ENCODE measurements at places on chromosomes 5 and 9.

DNA sequence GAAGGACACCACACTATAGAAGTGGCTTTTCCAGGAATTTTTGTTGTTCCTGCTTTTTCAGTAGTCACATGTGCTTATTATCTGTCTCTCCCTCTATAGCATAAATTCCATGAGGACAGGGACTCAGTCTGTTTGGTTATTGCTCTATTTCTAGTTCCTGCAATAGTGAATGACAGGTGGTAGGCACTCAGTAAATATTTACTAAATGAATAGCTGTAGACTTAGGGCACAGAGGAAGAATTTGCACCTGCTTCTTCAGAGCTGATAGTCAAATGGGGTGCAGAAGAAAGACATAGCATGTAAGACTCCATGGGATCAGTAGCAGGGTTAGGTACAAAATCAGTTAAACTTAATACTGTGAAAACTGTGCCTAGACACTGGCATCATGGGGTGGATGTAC lies 580.2 kb downstream of the CCDC171 start:
- no peak for ATAC-seq

DNA sequence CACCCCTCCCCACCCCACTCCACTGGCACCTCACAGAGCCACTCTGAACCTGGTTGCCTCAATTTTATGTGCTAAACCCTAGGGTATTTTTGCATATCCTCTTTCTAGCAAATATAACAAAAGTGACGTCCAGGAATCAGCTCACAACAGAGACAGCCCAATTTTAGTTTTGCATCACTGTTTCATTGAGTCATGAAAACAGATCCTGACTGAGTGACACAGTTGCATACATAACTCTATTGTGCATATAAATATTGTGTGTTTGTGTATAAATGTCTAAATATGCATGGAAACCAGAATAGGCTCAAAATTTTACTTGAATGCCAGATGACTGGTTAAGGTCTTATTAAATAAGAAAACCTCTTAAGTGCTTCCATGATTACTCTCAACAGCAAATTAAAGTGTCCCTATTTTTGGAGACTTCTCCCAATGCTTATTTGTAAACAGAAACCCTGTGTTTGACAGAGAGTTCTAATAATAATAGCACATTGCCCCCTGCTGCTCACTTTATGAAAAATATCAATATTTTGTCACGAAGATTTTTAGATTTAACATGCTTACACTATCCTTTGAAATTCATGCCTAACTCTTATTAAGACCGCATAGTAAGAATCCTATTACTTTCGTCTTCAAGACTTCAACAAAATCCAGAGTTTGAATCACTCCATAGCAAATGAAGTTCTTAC lies 75.5 kb upstream of the PRRC1 start:
- ATAC-seq: no peak

DNA sequence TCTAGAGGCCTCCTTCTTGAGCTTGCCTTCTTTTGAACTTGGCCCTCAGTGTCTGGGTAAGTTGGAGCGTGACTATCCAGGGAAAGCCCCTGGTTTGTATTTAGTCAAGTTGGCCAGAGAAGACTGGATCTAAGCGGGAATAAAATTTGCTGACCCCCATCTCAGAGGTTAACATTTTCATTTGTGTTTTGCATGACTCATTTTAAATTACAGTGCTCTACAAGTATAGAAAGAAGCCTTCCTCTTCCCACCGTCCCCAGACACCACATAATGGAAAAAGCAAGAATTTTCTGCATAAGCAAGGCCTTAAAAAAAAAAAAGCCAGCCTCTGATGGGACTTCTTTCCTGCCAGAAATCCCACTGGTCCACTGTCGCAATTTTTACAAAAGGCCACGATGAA lies 27.2 kb downstream of the PIK3R1 start:
- ATAC-seq: no peak

GRCh38 chr9:113985968-113986585 lies 92.0 kb downstream of the AMBP start:
- ATAC-seq: no peak

- no peak for ATAC-seq
These were observed 156.6 kb upstream of the SPRY4 start for GRCh38 chr5:142481410-142481809.

- no peak for ATAC-seq
These were observed 259.4 kb downstream of the GADD45G start for GRCh38 chr9:89864257-89864656.

DNA sequence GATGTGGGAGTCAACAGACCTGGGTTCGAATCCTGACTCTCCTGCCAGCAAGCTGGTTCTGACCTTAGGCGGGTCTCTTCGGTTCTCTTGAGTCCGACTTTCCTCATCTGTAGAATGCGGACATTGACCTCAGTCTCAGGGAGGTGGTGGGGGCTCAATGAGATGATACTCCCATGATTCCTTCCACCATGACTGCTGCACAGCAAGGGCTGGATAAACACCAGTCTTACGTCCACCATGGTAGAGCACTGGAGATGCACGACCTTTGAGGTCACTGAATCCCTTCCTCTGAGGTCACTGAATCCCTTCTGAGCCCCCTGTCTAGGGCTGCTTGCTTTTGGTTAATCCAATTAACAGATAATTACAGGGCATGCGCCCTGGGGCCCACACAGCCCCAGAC lies 12.5 kb upstream of the SMIM23 start:
- no peak for ATAC-seq

DNA sequence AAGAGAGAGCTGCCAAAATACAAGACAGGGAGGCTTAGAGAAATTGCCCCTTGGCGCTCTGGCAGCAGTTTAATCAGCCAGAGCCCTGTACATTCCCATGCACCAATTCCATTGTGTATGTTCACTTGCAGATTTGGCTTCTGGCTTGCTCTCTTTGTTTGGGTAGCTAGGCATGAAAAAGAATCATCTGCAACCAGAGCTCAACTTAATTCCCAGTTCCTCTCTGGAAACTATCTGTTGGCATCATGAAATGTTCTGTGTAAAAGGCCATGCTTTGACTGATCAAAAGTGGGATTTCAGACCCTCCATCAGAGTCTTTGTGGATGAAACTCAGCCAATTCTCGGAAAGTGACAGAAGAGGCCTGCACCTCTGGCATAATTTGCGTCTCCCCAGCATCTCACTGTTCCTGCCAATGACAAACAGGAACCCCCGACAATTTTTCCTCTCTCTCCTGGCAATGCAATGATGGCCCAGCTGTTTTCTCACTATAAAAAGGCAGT lies 53.8 kb upstream of the RAD23B start:
- no peak for ATAC-seq

DNA sequence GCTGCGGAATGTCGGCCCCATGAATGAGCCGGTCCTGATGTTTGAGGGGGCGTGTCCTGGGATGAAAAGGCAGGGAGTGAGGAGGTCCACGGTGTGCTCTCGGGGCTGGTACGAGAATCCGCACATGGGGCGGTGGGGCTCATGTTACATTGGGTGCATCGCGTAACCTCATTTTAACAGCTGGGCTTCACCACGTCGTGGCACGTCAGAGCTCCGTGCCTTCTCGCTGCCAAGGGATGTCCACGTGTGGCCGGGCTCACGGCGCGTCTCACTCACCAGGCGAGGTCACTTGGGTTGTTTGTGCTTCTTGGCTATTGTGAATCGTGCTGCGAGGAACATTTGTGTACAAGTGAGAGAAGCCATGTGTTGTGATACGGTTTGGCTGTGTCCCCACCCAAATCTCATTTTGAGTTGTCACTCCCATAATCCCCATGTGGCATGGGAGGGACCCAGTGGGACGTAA lies 29.1 kb upstream of the IRX4 start:
- ATAC-seq: no peak

GRCh38 chr9:78292716-78293497 lies 4.0 kb upstream of the PSAT1 start:
- no peak for ATAC-seq

- ATAC-seq: no peak
These were observed 73.7 kb downstream of the PCDH1 start for GRCh38 chr5:141804475-141804874.

- no peak for ATAC-seq
These were observed 29.8 kb downstream of the CORO2A start for GRCh38 chr9:98162613-98163012.

DNA sequence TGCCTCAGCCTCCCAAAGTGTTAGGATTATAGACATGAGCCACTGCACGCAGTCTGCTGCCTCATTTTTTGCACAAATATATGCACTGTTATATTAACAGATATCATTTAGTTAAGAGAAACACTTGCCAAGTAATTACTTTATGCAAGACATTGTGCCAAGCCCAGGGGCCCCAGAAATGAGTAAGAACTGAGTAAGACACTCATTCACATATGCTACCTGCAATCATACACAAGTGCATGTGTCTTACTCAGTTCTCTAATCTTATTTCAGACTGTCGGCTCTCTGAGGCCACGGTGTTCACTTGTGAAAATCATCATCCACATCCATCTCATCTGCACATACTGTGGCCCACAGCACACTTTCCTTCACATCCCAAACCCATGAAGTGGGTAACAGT lies 16.0 kb downstream of the TRAF1 start:
- ATAC-seq: no peak

- ATAC-seq: no peak
These were observed 74.4 kb downstream of the ASTN2 start for GRCh38 chr9:117340422-117340821.

DNA sequence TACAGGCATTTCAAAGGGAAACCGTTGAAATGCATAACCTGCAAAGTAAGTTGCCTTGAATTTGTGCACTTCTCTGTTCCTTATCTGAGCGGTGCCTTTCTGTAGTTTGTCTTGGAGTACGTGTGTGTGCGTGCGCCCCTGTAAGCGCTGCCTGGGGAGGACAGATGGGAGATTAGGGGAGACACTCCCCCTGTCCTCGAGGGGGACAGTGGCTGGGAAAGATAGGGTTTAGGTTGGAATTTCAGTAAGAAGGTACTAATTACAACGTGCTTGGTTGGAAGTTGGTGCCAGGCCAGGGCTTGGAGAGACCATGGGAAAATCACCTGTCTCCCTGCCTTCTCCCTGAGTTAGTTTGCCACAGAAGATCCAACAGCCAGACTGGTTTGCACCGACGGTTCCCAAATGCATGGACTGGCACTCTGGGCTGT lies 73.2 kb downstream of the PIK3R1 start:
- no peak for ATAC-seq

DNA sequence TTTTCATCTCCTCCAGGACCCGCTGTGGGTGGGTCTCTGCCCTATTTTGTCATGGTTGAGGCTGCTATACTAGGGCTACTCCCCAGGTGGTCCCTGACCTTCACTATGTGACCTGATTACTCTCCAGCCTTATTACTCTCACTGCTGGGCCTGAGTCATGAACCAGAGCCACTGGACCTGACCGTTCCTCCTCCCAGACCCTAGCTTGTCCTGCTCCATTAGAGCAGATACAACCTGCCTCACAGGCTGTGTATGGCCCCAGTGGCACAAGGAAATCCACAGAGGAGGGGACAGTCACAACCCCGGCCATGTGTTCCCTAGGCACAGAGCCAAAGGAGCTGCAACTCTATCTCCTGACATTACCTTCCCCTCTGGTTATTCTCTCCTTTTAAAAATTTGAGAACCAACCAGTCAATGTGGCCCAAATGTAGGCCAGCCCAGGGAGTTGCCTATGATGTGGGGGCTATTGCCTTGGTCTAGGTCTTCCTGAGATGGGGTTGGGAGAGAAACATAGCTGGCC lies 96.0 kb upstream of the FSTL4 start:
- no peak for ATAC-seq

GRCh38 chr9:98057138-98057799 lies 737 bp downstream of the NANS start:
- ATAC-seq: no peak

GRCh38 chr5:108747774-108748400 lies at the start of gene FER:
TSS of gene FER (plus strand) at chr5:108747897. CDS start at chr5:108798183, 50,286 bp downstream.
- no peak for ATAC-seq

DNA sequence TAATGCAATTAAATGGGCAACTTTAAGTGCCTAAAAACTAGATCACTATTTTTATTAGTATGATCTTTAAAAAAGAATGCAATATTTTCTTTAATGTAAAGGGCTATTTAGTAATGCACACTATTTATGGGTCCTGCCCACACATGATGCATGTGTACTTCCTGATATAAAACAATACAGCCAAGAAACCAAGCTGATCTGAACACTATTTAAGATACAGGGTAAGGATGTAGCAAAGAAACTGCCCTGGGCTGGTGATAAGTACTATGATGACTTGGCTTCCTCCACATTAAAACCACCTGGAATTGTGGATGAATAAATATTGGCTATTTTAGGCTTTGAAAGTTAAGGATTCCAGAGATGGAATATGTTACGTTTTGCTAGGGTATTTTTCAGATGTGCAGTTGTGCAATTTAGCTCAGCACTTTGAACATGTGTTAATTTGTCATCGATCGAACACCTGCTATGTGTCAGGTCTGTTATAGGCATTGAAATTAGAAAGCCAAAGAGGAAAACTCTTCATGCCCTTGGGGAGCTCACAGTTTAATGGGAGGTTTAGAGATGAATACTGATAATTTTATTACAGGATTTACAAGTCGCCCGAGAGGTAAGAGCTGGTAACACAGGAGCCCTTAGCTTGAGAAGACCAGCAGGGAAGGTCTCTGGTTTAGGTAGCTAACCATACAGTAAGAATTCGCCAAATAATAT lies 276.7 kb downstream of the PLK2 start:
- ATAC-seq: no peak

DNA sequence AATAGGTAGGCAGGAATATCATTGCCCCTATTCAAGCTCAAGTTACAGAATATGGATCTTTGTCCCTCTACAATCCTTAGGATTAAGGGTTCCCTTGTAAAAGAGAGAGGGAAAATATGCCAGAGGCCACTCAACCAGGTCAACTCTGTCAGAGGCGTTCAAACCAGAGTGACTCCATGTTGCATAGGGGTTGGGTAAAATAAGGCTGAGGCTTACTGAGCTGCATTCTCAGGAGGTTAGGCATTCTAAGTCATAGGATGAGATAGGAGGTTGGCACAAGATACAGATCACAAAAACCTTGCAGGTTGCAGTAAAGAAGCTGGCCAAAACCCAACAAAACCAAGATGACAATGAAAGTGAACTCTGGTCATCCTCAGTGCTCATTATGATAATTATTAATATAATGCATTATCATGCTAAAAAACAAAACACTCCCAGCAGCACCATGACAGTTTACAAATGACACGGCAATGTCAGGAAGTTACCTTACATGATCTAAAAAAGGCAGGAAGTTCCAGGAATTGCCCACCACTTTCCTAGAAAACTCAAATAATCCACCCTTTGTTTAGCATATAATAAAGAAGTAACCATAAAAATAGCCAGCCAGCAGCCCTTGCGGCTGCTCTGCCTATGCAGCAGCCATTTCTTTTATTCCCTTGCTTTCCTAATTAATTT lies 64.8 kb downstream of the ERP44 start:
- no peak for ATAC-seq

GRCh38 chr9:115291841-115292240 lies 173.9 kb upstream of the TNC start:
- ATAC-seq: no peak

GRCh38 chr5:107319901-107320300 lies 350.8 kb downstream of the EFNA5 start:
- no peak for ATAC-seq

GRCh38 chr9:112348257-112349007 lies 15.0 kb upstream of the PTBP3 start:
- ATAC-seq: peak; percentile 63

DNA sequence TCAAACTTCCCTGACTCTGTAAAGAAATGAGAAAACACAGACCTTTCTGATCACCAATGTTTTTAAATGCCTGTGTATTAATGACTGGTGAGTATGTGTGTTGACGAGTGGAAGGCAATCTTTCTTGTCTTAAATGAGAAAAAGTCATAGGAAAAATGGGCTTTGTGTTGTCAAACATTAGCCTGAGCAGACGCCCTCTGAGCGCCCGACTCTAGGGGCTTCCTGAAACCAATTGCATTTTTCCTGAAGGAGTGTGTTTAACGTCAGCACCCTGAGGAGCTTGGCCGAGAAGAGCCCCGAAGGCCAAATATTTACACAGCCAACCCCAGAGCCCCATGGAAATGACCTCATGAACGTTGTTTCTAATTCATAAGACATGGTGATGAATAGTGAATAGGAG lies 154.3 kb downstream of the PHF2 start:
- no peak for ATAC-seq
